ENCODE measurements at places on chromosomes 1 and 21.

GRCh38 chr1:228958741-228959140 is 223.5 kb downstream of the RHOU start:
- DNase-seq, result no peak

DNA sequence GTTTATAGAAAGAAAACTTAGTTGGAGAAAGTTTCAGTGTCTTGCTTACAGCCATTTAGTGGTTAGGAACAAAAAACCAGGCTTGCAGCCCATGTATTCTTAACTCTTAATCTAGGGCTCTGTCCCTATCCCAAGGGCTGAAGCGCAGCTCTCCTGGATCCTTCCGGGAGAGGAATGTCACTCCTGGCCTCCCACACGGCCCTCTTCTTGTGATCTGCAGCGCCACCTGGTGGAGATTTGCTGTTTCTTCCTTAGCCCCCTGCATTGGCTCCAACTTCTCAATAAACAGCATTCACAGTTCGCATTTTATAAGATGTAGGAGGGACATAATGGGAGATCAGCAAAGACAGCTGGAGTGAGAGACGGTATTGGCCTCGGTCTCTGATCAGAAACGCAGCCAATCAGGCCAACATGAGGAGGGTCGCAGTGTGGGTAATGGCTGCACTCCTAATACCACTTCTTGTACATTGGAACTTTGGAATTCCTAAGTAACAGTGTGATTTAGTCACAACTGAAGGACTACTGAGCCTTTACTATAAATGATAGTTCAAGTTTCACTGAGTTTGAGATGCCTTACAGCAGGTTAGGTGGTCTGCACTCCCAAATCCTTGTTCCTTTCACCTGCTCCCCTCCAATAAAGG is 283.4 kb downstream of the ASTN1 start:
- peak; percentile 15 for DNase-seq

DNA sequence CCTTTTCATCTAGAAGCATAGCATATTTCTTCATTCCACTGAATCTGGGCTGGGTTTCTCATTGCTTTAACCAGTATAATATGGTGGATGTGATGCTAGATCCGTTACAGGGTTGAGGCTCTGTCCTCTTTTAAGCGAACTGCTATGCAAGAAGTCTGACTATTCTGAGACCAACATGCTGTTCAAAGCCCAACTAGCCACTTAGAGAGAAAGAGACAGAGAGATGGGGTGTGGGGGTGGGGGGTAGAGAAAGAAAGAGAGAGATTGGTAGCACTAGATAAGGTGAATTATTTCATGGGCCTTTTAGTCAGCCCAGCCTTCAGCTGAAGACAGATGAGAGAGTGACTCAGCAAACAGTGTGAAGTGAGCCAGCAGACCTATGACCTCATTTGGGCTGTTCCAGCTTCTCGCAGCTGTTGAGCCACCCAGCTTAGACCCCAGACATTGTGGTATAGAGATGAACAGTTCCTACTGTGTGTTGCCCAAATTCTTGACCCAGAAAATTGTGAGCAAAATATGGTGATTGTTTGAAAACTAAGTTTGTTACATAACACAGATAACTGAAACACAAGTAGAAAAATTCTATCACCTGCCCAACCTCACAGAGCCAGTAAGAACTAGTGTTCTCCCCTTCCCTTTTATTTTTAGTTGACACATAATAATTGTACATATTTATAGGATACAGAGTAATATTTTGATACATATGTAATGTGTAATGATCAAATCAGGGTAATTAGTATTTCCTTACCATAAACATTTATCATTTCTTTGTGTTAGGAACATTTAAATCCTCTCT is 40.7 kb upstream of the PRKACB start:
- peak; percentile 37 for DNase-seq

DNA sequence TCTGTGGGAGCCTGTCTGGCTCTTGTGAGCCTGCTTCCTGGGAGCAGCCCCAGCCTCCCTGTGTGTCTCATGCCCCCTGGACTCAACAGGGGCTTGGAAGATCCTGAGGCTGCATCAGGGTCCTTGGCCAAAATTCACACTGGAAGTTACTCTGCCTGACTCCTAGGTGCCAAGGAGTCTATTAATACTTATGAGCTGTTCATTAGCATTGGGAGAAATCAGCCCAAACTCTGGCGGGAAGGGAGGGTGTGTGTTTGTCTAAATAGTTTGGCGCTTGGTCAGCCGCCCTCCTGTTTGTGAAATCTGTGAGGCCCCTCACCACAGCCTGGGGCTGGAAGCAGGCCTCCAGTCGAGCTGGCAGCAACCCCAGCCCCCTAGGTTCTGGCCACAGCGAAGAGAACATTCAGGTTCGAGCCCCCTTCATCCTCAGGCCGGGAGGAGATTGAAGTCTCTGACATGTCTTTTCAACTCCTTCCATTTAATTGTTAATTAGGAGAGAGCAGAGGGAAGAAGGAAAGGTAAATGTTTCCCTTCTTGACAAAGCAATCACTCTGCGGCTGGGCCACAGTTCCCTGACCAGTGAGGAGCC is 82.1 kb upstream of the F3 start:
- DNase-seq, result no peak

- DNase-seq, result no peak
Observed at GRCh38 chr1:38783640-38784229, 75.8 kb downstream of the RRAGC start.

GRCh38 chr1:157431751-157432150 is 120.6 kb downstream of the FCRL5 start:
- DNase-seq, result no peak

DNA sequence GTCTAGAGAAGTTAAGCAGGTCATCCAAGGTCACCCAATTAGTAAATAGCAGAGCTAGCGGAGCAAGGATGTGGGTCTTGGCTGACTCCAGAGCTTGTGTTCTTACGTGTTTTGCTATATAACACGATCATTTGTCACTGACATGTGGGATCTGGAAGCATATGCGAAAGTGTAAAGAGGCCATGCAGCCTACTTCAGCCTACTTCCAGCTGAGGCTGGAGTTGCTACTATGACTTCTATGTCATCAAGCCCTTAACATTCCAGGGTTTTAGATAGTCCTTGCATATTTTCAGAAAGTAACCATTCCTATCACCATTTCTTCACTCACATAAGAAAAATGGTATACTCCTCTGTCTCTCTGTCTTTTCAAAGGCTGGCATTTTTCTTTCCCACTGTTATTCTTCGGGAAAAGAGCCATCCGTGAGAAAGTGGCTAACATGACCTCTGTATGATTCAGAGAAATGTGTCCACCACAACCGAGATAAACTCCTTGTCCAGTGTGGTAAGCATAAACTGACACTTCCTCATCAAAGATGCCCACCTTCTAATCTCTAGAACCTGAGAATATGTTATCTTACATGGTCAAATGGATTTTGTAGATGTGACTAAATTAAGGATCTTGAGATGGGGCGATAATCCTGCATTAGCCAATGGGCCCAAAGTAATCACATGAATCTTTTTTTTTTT is 24.0 kb upstream of the ABL2 start:
- DNase-seq, result no peak

DNA sequence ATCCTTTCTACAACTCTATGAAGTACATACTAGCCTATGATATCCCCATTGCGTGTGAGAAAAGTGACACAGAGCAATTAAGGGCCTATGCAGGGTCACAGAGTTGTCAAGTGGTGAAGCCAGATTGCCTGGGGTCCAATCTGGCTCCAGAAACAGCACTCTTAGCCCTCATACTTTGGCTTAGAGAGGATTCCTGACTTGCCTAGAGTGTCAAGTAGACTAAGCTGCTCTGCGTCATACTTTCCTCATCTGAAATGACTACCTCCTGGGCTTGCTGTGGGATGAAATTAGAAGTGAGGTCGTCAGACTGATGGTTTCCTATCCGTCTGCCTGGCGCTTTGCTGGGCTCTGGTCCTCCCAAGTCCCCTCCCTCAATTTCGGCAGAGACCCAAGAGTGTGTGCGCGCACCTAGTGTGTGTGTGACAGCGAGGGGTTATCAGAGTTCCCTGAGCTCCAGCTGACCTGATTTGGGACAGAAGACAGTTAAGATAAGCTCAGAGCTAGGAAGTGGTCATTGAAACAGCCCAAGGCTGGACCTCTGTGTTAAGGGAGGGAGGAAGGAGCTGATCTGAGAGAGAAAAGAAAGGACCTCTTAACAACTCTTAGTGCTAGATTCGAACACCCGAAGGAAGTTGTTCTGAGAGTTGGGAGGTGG is 5.4 kb upstream of the NUAK2 start:
- no peak for DNase-seq

- peak; percentile 5 for DNase-seq
Observed at GRCh38 chr1:40665335-40666171, at the start of gene RIMS3. TSS of gene RIMS3 (minus strand) at chr1:40665682. CDS start at chr1:40641925, 23,757 bp downstream.

GRCh38 chr21:14548779-14549178 is 2.7 kb upstream of the SAMSN1 start:
- DNase-seq, result no peak

GRCh38 chr1:76292418-76293184 is 218.1 kb downstream of the ST6GALNAC3 start:
- no peak for DNase-seq

DNA sequence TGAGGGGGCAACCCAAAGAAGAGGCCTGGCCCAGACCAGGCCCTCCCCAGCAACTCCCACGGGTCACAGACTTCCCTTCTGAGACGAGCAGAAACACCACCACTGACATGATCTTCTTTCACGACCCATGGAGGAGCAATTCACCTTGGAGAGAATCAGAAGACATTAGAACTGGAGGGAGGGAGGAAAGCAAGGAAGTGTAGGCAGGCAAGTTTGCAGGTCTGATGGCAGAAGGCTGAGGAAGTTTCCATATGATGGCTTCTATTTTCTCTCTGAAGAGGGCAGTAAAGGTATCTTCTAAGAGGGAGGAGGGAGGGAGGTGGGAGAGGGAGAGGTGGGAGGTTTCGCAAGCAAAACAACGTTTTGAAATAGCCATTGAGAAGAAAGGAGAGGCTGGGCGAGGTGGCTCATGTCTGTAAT is 1.4 kb upstream of the UBXN10 start:
- DNase-seq, result no peak

- no peak for DNase-seq
Observed at GRCh38 chr21:44984792-44985440, 45.1 kb downstream of the SLX9 start.

GRCh38 chr1:112515311-112516009 is 6.7 kb downstream of the WNT2B start:
- DNase-seq, result peak; percentile 46
